ENCODE measurements at places on chromosomes 2 and 18. TPM values are rescaled to one million over a fixed set of nuclear protein-coding genes. Genes with fewer than 3 reads are reported as not detected.

DNA sequence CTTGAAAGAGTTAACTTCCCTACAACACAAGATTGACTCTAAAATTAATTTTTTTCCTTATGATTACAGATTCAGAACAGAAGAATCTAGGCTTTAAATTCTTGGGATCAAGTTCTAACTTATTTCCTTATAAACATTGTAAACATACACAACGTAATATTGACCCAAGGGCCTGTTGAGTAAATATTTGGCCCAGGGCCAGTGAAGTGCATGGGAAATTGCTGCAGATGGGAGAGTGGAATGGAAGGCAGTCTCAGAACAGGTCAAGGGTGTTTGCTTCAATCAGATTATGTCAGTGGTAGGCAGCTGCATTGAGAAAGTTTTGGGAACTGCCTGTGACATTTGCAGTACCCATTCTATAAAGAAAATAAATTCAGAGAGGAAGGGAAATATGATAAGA, 137.6 kb downstream of the MYO1B start:
- DNase-seq, result no peak

GRCh38 chr2:579961-580360, 97.2 kb downstream of the TMEM18 start:
- no peak for DNase-seq

DNA sequence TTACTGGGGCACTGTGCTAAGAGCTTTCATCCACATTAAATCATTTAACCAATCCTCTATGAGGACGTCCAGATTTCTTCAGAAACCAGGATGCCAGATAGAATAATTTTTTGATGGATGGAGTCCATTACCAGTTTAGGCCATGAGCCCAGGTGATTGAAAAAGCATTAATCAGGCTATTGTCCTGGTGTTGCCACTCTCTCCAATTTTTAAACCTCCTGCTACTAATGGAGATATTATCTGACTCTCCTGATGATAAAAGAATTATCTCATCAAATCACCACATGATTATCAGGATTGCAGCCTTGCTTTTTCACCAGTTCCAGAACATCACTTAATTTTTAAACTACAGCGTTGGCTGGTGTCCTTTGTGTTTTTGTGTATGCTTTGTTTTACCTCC, 402.2 kb downstream of the CLIP4 start:
- no peak for DNase-seq

Gene SCN1A
- 0.27 TPM for polyA plus RNA-seq

DNA sequence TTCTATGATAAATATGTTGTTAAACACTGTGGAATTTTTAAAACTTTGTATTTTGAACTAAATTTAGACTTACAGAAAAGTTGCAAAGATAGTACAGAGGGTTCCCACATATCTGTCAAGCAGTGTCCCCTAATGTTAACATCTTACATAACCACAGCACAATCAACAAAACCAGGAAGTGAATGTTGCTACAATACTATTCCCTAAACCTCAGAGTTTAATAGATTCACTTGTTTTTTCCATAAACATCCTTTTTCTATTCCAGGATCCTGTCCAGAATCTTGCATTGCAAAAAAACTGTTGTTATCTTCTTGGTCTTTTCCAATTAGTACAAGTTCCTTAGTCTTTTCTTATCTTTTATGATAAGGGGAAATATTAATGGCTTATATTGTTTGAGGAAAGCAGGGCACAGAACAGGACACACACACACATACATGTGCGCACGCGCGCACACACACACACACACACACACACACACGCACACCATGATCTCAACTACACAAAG, 251.1 kb upstream of the TRIB2 start:
- DNase-seq, result no peak

Gene IDH1
- 20.5 TPM for polyA plus RNA-seq

GRCh38 chr2:30732876-30733275, 74.4 kb downstream of the CAPN13 start:
- no peak for DNase-seq

- DNase-seq, result no peak
Measured at GRCh38 chr2:6657136-6657535, 208.6 kb downstream of the CMPK2 start.

Gene FIGN
- polyA plus RNA-seq, result 3.0 TPM

Gene MRPL19
- 30.8 TPM for polyA plus RNA-seq

GRCh38 chr2:62036761-62037250, 131.3 kb downstream of the COMMD1 start:
- DNase-seq, result no peak

DNA sequence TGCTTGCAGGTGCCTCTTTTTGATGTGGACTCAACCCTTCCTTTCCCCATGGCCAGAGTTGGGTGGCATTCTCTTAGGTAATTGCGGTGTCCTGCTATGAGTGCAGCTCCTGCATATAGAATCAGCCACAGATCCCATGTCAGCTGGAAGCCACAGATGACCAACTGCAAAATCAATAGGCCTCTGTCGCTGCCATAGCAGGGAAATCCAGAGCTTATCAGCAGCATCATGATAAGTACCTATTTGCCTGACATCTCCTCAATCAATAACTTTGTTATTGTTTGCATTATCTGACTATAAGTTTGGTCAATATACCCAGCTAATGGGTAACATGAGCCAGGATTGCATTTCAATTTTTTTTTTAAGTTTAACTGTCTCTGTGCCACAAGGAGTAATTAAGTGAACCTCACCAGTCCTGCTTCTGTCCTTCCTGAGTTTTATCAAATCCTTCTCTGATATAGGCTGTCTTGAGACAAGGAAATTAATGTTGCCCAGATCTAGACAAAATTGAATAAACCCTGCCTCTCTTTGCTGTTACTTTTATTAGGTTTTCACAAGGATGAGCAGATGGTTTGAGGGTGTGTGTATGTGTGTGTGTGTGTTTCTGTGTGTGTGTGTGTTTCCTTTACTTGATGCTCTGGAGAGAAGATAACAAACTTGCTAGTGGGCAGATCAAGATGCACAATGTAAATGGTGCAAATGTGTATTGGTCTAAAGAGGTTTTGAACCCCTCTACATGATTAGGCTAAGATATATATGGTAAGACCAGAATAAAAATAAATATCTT, 59.6 kb upstream of the CREB1 start:
- DNase-seq, result no peak

- DNase-seq, result no peak
Measured at GRCh38 chr2:74267068-74267467, 68.7 kb downstream of the MTHFD2 start.

DNA sequence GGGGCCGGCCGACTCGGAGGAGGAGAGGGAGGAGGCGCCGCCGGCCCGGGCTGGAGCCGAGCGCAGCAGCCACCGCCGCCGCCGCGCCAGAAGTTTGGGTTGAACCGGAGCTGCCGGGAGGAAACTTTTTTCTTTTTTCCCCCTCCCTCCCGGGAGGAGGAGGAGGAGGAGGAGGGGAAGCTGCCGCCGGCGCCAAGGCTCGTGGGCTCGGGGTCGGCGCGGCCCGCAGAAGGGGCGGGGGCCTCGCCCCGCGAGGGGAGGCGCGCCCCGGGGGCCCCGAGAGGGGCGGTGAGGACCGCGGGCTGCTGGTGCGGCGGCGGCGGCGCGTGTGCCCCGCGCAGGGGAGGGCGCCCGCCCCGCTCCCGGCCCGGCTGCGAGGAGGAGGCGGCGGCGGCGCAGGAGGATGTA, 316 bp downstream of the CRIM1 start:
- no peak for DNase-seq

DNA sequence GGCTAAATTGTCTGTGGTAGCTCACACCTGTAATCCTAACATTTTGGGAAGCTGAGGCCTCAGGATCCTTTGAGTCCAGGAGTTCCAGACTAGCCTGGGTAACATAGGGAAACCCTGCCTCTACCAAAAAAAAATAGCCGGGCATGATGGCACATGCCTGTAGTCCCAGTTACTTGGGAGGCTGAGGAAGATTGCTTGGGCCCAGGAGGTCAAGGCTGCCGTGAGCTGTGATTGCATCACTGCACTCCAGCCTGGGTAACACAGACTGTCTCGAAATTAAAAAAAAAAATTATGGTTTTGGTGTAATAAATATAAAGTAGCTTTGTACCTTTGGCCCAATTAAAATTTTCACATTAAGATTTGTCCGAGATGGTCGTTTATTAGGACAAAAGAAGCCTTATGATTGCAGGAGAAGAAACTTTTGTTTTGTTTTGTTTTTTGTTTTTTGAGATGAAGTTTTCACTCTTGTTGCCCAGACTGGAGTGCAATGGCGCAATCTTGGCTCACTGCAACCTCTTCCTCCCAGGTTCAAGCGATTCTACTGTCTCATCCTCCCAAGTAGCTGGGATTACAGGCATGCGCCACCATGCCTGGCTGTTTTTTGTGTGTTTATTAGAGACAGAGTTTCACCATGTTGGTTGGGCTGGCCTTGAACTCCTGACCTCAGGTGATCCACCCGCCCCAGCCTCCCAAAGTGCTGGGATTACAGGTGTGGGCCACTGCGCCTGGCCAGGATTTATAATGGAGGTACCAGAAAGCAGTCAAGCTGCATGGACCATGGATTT, 4.1 kb downstream of the MTA3 start:
- no peak for DNase-seq

DNA sequence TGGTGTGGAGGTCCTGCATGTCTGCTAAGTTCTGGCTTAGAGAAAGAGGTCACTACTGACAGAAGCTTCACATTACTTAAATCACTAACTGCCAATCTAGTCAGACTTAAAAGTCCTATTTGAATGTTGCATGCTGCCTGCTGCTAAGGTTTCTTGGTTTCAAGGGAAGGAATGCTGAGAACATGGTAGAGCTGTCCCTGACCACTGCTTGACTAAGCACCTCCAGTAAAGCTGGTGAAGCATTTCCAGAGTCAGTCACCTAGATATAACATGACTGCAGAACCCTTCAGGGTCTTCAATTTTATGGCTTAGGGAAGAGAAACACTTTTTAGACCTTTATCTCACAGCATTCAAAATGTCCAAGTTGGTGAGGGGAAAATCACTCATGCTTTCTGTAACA, 2178.3 kb upstream of the PIK3C3 start:
- no peak for DNase-seq

All from heart left ventricle (tissue), 16 donors.